Kidney epithelial cell (primary cell): ENCODE measurements at places on chromosomes 2 and 18. TPM values are rescaled to one million over a fixed set of nuclear protein-coding genes. Genes with fewer than 3 reads are reported as not detected.

DNA sequence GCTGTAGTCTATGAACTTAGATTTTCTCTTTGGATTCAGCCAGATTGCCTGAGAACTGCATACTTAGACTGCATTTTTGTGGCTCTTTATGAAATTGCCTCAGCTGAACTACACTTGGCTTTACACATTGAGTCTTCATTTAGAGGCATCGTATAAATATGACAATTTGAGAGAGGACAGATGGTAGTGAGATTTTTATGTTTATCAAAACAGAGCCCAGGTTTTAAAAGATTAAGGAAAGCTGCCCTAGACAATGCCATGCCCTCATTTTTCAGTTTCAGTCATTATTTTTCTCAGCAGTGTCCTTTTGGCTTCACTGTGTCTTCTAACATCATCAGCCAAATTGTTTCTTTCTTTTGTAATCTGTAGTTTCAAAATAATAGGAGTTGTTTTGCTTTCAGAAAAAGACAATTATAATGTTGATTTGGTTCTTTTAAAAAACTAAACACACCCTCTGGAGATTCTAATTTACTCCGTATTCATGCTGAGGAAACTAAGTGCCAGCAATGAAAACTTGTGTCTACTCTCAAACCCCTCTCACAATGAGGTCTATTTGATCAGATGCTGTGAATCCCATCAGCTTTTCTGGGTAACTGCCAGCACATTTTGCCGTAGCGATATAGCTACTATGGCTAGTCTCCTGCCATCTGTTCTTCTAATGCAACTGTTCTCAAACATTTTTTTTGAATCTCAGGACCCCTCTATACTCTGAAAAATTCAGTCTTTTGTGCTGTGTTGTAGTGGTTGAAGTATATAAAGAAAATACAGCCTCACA lies 46.2 kb downstream of the TWSG1 start:
- DNase-seq: no peak

- DNase-seq: no peak
Observed at GRCh38 chr2:42101206-42102023, 53.6 kb downstream of the PKDCC start.

GRCh38 chr2:33448220-33448899 lies 28.1 kb upstream of the RASGRP3 start:
- DNase-seq: no peak

GRCh38 chr2:233942731-233943130 lies 25.6 kb downstream of the TRPM8 start:
- DNase-seq: no peak

GRCh38 chr2:220452561-220452960 lies 825.1 kb downstream of the SLC4A3 start:
- no peak for DNase-seq

DNA sequence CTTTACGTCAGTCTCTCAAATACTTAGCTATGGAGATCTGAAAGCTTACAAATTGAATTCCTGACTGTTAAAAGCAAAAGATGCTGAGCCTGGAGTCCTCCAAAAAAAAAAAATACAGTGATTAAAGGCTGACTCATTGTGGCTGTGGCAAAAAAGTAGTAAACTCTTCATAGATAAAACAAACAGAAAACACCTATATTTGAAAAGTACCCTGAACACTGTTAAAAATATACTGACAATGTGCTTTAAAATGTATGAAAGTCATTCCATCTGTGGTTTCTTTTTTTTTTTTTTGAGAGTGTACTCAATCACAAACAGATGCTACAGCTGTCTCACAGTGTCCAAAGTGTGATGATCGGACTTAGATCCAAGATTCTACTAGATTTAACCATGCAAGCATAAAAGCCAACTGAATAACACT lies 267.6 kb upstream of the CYP26B1 start:
- DNase-seq: no peak

- DNase-seq: no peak
Observed at GRCh38 chr2:68416081-68416675, 50.9 kb downstream of the FBXO48 start.

- DNase-seq: no peak
Observed at GRCh38 chr2:24565537-24565936, 74.5 kb downstream of the NCOA1 start.

- DNase-seq: no peak
Observed at GRCh38 chr2:14520385-14520945, 112.1 kb upstream of the LRATD1 start.

GRCh38 chr2:98058191-98058975 lies 28.6 kb upstream of the VWA3B start:
- DNase-seq: no peak

The RND3 gene
- total RNA-seq: 231 and 259 TPM in 2 replicates

The STPG4 gene
- not detected in 2 replicates for total RNA-seq

The CABLES1 gene
- total RNA-seq: 7.5 and 9.6 TPM in 2 replicates

The NETO1 gene
- total RNA-seq: 7.1 and 7.5 TPM in 2 replicates

The DLX2 gene
- total RNA-seq: 0.08 TPM in 1 of 2 replicates, not detected in the other

The CDCA7 gene
- total RNA-seq: 5.6 and 9.6 TPM in 2 replicates

The NTSR2 gene
- not detected in 2 replicates for total RNA-seq
